NCI-H524 (cell line): ENCODE measurements at places on chromosomes 6 and 20.

- no peak for DNase-seq
These were observed 209.6 kb downstream of the TFAP2B start for GRCh38 chr6:51028276-51028675.

GRCh38 chr6:94510877-94511276 lies 1066.5 kb upstream of the MANEA start:
- DNase-seq: no peak

- no peak for DNase-seq
These were observed 88.3 kb upstream of the NT5E start for GRCh38 chr6:85361643-85362014.

- no peak for DNase-seq
These were observed 3.7 kb downstream of the AK9 start for GRCh38 chr6:109687271-109687761.

DNA sequence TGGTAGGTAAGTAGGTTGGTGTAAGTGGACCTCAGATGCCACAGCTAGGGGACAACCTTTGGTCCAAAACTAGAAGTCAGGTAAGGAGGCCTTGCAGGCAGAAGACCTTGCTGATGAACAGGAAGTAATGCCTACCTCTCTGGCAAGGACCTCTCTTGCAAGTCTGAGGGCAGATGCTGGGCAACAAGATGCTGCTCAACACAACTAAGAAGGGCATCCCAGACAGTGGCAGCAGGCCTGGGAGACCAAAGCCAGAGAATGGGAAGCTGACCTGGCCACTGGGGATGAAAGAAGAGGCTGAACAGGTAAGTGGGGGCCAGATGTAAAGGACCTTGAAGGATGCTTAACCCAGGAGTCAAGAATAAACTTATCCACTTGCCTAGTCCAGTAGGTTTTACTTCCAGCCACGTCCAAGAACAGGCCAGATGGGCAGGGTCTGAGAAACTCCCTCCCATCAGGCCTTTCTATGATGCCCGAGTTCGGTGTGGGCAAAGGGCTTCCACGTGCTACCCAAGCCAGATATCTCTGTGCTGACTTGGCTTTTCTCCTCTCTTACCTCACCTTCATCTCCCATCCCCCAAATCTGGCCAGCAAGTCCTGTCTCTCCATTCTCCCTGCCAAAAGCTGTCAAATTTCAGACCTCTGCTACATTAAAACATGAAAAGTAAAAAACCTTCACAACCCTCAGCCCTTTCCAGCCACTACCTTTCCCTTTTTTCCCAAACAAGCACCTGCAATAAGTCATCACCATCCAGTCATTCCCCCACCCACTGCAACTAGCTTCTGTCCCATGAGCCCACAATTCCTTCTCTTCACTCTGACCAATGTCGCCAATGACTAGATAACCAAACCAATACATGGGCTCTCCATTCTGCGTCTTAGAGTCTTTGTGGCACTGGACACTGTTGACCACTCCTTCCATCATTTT lies 11.5 kb upstream of the PLCG1 start:
- DNase-seq: no peak

DNA sequence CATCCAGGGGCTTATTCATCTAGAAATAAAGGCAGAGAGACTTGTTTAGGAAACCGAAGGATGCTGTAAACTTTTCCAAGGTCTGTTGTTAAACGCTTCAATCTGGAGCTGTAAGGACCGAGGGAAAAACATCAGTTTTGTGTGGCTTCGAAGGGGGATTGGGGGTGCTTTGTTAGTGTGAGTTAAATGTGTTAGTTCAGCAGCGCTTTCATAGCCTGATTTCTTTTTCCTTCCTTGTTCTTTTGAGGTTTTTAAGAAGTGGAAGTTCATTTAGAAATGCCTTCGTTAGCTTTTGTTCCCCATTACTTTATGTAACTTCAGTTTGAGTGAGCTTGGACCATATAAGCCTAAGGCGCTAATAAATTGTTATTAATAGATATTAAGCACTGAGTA lies 1.5 kb downstream of the ANKS1A start:
- DNase-seq: no peak

DNA sequence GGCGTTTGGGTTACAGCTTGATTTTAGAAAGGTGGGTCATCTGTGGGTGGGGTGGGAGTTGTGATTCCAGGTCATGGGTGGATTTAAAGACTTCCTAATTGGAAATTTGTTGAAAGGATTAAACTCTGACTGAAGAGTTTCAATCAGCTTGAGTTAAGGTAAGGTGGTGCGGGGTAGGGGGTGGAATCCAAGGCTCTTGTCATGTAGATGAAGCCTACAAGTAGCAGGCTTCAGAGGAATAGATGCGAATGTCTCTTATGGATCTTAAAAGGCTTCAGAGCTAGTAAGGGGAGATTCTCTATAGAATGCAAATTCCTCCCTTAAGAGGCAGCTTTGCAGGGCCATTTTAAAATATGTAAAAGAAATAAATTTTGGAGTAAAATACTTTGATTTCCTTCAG lies 645.3 kb downstream of the FRK start:
- no peak for DNase-seq

DNA sequence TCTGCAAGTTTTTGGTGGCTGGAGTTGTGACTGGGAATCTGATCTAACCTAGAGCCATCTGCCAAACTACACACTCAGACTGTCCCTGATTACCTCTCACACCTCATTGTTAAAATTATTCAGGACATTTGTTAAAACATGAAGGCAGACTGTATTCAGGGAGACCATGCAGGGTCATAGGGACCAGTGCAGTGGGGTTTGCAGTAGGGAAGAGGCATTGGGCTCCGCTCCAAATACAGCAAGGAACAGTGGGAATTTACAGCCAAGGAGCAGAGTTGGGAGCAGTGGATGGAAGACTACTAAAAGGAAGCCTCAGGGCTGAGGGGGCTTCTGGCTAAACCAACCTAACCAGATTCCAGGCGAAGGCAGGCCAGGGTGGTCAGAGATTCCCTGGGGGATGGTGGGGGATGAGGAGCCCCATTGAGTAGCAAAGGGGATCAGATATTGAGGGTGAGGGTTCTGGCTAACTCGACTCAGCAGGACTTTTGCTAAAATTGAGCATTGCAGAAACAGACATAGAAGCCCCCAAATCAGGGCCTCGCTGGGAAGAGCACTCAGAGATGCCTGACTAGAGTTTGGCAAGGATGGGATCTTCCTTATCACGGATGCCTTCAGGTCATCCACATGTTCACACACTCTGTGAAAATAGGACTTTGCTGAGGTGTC lies 172.0 kb downstream of the ZDHHC14 start:
- DNase-seq: no peak

DNA sequence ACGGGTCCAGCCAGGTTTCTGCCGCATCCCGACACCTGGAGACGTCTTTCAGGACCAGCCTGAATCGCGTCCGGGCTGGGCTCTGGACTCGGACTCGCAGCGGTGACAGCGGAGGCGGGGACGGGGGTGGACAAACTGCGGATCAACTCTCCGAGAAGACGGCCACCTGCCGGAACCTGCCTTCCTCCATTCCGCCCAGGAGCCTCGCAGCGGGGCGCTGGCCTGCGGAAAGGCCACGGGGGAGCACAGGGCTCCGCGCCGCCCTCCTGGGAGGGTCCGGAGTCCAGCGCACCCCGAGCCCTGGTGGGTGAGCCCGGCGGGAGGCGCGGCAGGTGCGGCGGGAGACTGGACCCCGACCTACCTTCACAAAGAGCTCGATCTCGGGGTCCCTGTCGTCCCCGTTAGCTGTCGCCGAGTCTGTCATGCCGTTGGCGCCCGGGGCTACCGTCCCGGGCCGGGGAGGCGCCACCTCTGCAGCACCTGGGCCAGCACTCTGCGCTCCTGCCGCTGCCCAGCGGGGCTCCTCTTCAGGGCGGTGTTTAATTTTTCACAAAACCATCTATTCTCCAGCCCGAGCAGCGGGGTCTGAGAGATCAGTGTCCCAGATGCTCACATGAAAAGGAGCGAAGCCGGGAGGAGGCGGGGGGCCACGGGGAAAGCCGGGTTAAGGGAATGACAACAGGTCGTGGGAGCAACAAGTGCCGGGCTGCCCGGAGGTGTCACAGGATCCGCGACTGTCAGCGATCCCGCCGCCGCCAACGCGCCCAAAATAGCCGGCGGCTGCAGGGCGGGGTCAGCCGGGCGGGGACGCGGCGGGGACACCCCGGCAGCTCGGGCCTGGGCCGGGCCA lies at the start of gene CLIC5:
TSS of gene CLIC5 (minus strand) at position 742 of the 850 bp plus-strand sequence. CDS start at position 424, 318 bp downstream.
- peak; percentile 8 for DNase-seq

- no peak for DNase-seq
These were observed 163.3 kb downstream of the TAF4 start for GRCh38 chr20:61902221-61902869.

DNA sequence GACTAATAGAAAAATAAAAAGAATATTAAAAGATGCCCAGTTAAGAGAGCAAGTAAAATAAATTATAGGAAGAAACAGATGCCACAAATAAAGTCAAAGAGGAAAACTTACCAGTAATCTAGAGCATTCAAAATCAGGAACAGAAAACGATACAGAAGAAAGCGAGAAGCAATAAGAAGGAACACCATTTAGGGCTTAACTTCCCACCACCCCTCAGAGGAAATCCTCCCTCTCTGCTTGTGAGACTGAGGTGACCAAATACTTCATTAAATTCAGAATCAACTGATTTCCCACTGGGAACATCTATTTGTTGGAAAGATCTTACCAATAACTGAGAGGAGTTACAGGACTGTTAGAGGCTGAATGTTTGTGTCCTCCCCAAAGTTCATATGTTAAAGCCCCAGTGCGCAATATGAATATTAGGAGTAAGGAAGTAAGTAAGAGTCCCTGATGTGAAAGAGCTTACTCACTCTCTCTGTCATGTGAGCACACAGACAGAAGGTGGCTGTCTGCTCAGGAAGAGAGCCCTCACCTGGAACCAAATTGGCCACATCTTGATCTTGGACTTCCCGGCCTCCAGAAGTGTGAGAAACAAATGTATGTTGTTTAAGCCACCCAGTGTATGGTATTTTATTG lies 19.5 kb downstream of the KATNA1 start:
- no peak for DNase-seq

DNA sequence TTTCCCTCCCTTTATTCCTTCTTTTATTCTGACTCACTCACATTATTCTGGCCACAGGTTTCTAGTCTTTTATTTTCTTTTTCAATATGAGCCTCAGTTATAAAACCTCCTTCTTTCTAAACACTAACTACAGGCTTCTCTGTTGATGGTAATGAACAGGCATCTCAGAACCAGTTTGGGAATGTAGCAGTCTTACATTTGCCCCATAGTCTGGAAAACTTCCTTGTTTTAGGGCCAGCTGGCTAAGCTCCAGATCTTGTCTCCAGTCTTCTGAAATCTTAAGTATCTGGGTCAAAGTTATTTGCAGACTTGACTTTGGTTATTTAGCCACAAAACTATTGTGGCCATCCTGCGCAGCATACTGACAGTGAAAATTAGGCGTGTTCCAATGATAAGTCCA lies 97.0 kb upstream of the MAN1A1 start:
- no peak for DNase-seq

GRCh38 chr6:170068496-170068895 lies 222.4 kb downstream of the DLL1 start:
- no peak for DNase-seq
